Suprapubic skin (tissue), 4 donors: ENCODE measurements at places on chromosomes 4 and X. TPM values are rescaled to one million over a fixed set of nuclear protein-coding genes. Genes with fewer than 3 reads are reported as not detected.

Gene ATOH1
- total RNA-seq = not detected

DNA sequence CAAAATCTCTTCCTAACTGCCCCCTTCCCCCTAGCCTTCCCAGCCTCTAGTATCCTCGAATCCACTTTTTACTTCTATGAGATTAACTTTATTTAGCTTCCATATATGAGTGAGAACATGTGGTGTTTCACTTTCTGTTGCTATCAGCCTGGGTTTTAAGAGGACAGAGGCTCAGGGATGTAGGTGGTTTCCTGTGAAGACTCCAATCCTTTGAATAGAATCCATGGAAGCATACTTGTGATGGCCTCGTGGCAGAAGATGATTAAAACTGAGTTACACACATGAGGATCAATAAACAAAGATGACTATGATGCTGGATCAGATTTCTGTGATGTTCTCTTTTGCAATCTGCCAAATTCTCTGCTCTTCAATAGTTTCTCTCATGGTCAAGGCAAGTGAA, 29.8 kb downstream of the CD99L2 start:
- DNase-seq = no peak

GRCh38 chr4:134885436-134885835, 683.8 kb upstream of the PABPC4L start:
- no peak for DNase-seq

Gene BGN
- total RNA-seq = 93.8 TPM

GRCh38 chr4:179584101-179584500, 2141.9 kb upstream of the AGA start:
- no peak for DNase-seq

- no peak for DNase-seq
These were observed 286.5 kb downstream of the GLUD2 start for GRCh38 chrX:121333942-121334341.
